Mesenteric fat pad (tissue), 1 donor: ENCODE measurements at places on chromosomes 3 and 15. TPM values are rescaled to one million over a fixed set of nuclear protein-coding genes. Genes with fewer than 3 reads are reported as not detected.

CILP gene
- total RNA-seq, result 27.3 TPM

ISLR gene
- 35.5 TPM for total RNA-seq

IL17RE gene
- 20.2 TPM for total RNA-seq

HRG gene
- total RNA-seq, result not detected

RBP2 gene
- total RNA-seq, result 5.3 TPM

C3orf49 gene
- total RNA-seq, result not detected

SCG5 gene
- total RNA-seq, result 5.3 TPM

CPLX3 gene
- not detected for total RNA-seq

RHCG gene
- 5.7 TPM for total RNA-seq

ACKR2 gene
- 5.6 TPM for total RNA-seq

FSIP1 gene
- total RNA-seq, result not detected

DNA sequence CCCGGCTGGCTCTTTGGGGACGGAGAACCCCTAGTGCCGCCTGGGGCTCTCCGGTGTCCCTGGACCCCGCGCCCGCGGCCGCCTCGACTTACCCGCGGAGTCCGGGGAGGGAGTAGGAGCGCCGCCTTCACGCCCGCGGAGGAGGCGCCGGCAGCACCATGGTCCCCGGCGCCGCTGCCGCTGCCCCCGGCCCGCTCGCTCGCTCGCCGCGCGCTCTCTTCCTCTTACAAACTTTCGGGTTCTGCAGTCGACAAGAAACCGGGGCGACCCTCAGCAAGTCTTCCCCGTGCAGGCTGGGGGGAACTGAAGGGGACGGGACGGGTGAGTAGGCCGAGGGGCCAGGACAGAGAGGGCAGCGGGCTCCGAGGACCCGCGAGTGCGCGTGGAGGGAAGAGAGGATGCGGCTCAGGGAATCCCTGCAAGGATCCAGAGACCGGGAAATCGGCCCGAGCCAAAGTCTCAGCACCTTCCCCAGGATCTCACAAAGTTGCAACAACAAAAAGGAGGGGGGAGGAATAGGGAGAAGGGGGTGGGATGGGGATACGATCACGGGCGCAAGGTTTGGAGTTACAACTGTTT lies 2.0 kb downstream of the FOXP1 start:
- no peak for DNase-seq

DNA sequence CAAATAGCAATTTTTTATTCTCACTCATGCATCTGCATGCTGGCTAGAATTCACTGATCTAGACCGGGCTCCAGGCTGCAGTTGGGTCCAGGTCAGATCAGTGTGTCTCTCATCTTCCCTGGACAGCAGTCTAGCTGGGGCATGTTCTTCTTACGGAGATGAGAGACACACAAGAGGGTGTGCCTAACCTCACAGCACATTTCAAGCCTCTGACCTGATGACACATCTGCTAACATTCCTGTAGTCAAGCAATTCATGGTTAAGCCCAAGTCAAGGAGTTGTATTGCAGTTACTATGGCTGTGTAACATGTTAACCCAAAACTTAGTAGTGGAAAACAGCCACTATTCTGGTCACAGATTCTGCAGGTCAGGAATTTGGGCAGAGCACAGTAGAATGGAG lies 13.1 kb downstream of the BSN start:
- DNase-seq, result no peak

DNA sequence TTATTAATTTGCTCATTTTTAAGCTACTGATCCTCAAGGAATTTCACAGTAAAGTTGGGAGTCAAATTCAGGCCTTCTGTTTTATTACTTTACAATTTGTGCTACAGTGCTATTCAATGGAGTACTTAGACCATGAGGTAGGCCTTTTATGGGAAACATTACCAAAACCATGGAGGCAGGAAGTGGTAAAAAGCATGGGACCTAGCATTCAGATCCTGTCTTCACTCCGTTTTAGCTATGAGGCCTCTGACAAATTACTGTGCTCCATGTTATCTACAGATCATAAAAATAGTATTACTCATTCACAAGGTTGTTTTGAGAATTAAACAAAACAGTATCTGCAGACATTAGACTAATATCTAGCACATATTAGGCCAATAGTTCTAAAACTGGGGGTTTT lies 140.6 kb upstream of the SLITRK3 start:
- DNase-seq, result no peak

DNA sequence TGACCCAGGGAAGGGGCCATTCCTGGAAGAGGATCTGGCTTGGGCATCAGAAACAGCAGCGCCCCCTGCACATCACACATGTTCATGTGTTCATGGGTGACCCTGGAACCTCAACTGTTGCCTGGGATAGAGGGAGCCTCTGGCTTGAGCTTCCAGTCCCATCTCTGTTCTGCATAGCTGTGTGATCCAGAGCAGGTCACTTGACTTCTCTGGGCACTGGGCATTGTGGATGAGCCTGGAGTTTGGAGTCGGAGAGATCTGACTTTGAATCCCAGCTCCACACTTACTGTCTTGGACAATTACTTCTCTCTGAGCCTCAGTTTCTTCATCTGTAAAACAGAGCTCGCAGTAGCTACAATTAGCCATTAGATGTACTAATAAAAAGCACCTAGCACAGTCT lies 15.6 kb downstream of the PAK6 start:
- no peak for DNase-seq

- DNase-seq, result no peak
Measured at GRCh38 chr15:100529556-100529955, 806 bp upstream of the CERS3 start.

DNA sequence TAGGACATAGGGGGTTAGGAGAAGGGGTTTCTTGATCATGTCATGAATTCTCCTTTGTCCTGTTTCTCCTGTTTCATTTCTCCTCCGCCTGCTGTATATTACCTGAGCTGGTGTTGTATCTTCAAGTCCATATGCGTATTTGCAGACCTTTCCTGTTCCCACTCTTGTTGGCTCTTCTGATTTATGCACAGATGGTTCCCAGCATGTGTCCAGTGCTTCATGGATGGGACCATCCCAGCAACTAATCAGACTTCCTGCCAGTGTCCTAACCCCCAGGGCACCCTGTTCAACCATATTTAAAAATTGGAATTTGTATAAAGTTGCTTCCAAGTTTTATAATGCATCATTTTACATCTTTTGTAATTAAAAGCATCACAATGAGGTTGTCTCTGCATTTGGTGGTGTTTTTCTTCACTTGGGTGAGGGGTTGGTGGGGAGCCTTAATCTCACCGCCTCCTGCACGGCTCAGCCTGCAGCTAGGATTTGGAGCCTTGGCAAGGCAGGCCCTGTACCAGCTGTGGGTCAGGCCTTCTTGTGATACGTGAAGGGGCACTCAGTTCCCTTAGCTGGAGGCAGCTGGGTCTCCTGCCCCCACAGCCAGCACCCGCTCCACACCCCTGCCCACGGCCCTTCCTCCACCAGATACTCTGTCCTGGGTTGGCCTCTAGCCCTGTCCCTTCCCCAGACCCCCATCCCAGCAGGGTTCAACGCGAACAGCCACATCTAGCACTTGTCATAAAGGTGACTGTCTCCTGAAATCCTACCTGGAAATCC lies 72.0 kb upstream of the BLM start:
- no peak for DNase-seq

GRCh38 chr3:46668116-46668515 lies 25.4 kb downstream of the ALS2CL start:
- peak; percentile 87 for DNase-seq

DNA sequence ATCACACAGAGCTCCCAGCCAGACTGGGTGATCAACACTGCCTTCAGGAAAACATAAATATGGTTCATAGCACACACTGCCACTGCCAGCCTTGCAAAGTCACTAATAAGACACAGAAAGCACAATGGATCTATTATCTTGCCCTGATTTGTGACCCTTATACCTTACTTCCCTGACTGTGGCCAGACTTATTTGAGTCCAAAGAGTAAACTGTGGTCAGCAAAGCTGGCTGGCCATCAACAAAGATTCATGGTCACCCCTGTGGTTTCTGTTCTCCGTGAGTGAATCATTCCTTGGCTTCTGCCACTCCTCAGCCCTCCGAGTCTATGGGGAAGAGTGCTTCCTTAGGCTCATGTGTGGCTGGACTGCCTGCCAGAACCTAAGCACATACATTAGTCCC lies 437.7 kb downstream of the RAP2B start:
- no peak for DNase-seq

DNA sequence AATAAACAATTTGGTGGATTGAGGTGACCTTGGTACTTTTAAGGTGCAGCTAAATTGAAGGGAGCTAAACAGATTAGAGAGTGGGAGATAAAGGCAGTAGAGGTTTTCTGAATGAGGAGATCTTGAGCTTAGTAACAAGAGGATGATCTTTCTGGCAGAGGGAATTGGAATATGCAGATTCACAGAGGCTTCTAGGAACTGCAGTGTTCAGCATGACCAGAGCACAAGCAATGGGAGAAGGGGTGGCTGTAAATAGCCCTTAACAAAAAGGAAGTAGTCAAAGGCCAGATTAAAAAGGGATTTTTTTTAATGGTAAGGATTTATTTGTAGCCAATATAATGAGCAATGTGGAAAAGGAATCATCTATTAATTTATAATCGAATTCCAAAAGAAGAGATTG lies 5.7 kb upstream of the BNIP2 start:
- no peak for DNase-seq

DNA sequence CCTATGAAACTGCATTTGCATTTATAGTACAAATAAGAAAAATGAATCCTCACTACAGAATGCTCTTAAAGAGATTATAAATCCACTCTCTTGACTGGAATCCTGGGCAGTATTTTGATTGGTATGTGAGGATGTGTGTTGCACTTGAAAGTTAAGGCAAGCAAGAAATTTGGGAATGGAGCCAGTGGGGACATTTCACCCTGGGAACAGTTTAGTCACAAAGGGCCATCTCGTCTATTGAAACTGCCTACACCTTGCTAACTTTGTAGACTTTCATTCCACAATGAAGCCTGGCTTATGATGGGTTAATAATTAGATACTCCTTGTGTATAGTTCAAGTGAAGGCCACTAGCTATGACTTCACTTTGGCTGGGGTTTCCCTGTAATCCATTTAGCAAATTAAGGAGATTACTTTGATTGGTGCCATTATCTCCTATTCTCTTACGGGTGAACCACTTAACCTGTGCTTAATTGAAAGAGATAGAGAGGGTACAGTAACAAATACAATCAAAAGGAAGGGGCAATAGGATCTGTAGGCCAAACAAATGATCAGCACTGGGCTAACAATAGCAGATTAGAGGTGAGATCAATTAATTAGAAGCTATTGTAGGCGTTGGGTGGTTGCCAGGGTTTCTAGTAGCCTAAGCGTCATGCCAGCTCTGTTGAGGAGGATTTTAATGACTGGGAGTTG lies 146.9 kb upstream of the RARB start:
- DNase-seq, result no peak

- DNase-seq, result peak; percentile 98
Measured at GRCh38 chr3:196711838-196712513, at the start of the genes CEP19 and PIGX. CEP19 (minus strand) TSS chr3:196712250; CDS start chr3:196708657, 3,593 bp downstream. PIGX (plus strand) TSS chr3:196712377.

DNA sequence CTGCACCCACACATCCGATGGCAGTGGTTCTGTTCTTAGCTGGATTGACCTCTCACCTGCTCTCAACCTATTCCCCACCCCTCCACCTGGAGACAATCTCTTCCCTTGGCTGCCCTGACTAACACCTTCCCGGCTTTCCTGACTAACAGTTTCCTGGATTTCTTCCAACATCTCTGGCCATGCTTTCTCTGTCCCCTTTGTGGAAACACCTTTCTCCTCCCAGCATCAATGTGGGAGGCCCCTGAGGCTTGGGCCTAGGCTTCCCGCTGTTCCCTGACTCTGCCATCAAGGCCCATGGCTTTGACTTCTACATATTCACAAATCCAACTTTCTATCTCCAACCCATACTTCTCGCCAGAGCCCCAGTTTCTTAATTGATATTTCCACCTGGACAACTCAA lies 142.8 kb upstream of the ATP2B2 start:
- peak; percentile 53 for DNase-seq

- DNase-seq, result peak; percentile 65
Measured at GRCh38 chr15:100096248-100096600, 245.6 kb downstream of the ADAMTS17 start.

DNA sequence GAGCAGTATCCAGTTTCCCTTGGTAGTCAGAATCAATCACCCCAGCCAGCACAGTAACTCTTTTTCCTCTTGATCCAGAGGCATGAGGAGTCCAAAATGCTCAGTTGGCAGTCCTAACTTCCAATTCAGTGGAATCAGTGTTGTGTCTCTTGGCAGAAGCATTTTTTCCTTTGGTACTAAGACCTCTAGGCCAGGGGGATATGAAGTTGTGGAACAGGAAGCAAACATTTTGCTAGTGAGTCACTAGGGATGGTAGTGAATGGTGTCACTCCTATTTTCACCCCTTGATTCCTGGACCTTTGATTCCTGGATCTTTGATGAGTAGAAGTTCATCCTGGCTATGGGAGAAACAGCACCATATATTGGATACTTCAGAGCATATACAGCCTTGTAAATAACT lies 70.5 kb upstream of the ALDH1A3 start:
- no peak for DNase-seq

- DNase-seq, result no peak
Measured at GRCh38 chr3:23836536-23837230, 30.9 kb downstream of the UBE2E1 start.

GRCh38 chr15:57751177-57751800 lies 44.8 kb downstream of the POLR2M start:
- no peak for DNase-seq

GRCh38 chr15:94234300-94234699 lies 2.9 kb downstream of the MCTP2 start:
- no peak for DNase-seq

DNA sequence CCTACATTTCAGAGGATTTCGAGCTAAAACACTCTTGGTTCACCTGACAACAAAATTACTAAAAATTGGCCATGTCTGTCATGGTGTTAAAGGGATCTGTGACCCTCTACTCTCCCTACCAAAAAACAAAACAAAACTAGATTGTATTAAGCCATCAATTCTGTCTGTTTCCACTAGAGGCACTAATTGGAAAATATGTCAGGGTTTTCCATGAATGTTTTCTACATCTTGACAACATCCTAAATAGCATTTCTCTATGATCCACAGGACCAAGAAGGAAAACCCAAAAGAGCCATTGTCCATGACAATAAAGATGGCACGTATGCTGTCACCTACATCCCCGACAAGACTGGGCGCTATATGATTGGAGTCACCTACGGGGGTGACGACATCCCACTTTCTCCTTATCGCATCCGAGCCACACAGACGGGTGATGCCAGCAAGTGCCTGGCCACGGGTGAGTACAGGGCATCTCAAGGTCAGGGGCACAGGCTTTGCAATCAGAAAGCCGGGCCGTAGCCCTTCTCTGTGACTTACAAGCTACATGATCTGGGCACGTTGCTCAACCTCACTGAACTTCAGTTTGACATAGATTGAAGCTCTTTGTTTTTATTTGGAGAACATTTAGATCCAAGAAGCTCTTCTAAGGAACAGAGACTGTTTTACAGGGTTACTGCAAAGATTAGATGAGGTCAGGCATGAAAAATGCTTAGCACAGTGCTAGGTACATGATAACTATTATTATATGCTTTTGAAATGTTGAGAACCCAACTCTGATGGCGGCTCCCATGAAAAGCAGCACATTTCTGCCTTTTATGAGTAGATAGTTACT lies 74.8 kb downstream of the DNASE1L3 start:
- DNase-seq, result no peak

GRCh38 chr15:69751566-69751965 lies 298.9 kb downstream of the RPLP1 start:
- no peak for DNase-seq
